ENCODE measurements at places on chromosomes 4 and X.

GRCh38 chr4:119490335-119490734 lies 138.3 kb downstream of the PDE5A start:
- DNase-seq = peak; percentile 26

- no peak for DNase-seq
Observed at GRCh38 chr4:82754513-82755165, 44.0 kb downstream of the SCD5 start.

DNA sequence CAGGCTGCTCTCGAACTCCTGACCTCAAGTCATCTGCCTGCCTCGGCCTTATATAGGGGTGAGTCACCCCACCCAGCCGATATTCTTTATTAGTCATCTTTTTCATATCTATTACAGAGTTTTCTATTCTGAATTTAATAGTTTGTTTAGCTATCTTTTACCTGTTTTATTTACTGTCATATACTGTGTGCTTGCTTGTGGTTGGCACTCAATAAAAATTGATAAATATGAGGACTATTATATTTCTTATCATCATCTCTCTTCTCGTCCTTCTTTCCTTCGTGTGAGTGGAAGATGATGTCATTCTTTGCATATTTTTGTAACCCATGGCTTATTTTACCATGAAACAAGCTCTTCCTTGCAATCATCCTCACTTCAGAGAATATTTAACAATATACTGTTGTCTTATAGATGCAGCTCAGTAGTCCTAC lies 265.5 kb downstream of the ARHGAP24 start:
- DNase-seq = peak; percentile 33

- DNase-seq = peak; percentile 47
Observed at GRCh38 chrX:145735036-145735435, 82.6 kb upstream of the SLITRK2 start.

DNA sequence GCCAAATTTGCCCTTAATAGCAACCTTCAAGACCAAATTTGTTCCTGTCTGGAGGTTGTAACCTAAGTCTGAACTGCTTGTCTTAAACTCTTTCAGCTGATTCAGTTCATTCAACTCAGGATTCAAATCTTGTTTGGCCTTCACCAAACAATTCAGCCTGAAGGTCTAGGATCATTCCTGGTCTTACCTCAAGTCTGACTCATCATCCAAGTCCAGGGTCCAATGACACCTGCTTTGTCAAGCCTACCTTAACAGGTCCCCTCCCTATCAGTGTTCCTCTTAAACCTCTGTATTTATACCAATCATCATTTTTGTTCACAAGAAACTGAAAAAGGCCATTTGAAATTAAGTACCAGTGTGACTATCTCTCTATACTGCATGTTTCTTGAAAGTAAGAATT lies 237.8 kb downstream of the PPP1R2C start:
- no peak for DNase-seq

DNA sequence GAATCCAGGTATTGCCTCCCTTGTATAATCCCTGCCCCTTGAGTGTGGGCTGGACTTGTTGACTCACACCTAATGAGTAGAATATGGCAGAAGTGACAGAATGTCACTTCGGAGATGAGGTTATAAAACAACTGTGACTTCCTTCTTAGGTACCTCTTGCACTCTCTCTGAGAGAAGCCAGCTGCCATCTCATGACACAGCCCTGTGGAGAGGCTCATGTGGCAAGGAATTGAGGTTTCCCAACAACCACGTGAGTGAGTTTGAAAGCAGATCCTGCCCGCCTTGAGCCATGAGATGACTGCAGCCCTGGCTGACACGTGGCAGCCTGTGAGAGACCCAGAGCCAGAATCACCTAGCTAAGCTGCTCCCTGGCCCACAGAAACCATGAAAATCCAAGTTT lies 13.5 kb downstream of the ASB11 start:
- DNase-seq = no peak

- no peak for DNase-seq
Observed at GRCh38 chr4:8838296-8838960, 33.2 kb downstream of the HMX1 start.

All from astrocyte of the spinal cord (primary cell).